ENCODE measurements at places on chromosomes 7 and 10.
A peak's percentile ranks its signal among the peaks of the same experiment; 100 is the strongest.

DNA sequence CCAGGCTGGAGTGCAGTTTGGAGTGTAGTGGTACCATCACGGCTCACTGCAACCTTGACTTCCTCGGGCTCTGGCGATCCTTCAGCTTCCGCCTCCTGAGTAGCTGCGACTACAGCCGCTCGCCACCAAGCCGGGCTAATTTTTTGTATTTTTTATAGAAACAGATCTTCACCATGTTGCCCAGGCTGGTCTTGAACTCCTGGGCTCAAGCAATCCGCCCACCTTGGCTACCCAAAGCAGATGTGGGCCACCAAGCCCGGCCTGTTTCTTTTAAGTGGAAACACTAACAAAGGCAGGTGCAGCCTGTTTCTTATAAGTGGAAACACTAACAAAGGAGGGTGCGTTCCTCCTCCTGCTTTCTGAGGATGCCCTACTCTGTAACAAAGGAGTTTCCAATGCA, 18.2 kb downstream of the PRF1 start:
- no peak for DNase-seq

GRCh38 chr7:8042796-8043535, 74.4 kb downstream of the GLCCI1 start:
- no peak for DNase-seq

- no peak for DNase-seq
Measured at GRCh38 chr7:120070201-120070600, 202.8 kb upstream of the KCND2 start.

GRCh38 chr10:131310142-131310541, 1.4 kb downstream of the TCERG1L start:
- DNase-seq: no peak

DNA sequence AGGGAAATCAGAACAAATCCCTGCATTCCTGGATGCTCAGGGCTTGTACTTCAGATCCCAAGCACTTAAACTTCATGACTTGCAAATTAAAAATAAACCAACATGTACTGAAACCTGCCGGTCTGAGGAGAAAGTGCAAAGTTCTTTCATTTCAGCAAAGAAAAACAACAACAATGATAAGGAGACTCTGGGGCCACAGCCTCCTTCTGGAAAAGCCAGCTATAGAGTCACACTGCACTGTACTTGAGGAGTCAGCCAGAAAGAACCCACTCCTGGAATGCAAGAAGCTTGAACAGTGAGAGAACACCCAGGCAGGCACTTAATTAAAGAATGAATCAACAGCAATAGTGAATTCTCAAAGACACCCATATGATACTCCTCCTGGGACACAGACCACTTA, 49.7 kb upstream of the TM9SF3 start:
- no peak for DNase-seq

- DNase-seq: no peak
Measured at GRCh38 chr10:30398788-30399187, 35.2 kb upstream of the MAP3K8 start.

GRCh38 chr7:150787321-150788281, 12.6 kb downstream of the TMEM176B start:
- DNase-seq: no peak

DNA sequence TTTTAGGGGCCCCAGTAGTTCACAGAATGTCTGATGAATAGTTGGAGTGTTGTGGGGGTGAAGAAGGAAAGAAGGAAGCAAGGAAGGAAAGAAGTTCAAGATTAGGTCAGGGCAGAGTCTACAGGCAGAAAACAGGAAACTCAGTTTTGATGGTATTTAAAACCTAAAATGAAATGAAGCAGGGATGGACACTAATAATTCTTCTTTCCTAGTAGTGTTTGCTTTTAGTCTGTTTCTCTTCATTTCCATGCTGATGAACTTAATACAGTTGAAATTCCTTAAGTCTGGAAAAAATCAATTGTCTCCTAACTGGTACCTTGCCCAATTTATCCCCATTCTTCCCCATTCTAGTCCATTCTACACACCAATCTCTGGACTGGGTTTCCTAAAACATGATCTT, 59.0 kb upstream of the GSAP start:
- DNase-seq: no peak

DNA sequence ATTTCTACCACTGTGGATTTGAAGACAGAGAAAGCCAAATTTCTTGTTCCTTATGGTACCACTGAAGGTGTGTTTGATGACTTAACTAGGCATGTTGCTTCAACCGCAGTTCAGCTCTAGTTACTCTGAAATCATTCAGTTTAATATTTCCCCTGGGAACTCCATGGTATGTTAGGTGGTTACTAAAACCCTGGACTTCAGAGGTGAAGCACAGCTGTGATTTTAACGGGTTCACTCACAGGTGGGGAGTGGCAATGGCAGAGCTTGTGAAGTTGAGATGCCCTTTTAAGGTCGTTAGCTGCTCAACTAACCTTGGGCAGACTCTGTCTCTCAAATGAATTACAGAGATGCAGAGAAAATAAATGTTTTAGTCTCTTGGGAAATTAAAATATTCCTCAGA, 163.6 kb upstream of the PHYHIPL start:
- DNase-seq: no peak

DNA sequence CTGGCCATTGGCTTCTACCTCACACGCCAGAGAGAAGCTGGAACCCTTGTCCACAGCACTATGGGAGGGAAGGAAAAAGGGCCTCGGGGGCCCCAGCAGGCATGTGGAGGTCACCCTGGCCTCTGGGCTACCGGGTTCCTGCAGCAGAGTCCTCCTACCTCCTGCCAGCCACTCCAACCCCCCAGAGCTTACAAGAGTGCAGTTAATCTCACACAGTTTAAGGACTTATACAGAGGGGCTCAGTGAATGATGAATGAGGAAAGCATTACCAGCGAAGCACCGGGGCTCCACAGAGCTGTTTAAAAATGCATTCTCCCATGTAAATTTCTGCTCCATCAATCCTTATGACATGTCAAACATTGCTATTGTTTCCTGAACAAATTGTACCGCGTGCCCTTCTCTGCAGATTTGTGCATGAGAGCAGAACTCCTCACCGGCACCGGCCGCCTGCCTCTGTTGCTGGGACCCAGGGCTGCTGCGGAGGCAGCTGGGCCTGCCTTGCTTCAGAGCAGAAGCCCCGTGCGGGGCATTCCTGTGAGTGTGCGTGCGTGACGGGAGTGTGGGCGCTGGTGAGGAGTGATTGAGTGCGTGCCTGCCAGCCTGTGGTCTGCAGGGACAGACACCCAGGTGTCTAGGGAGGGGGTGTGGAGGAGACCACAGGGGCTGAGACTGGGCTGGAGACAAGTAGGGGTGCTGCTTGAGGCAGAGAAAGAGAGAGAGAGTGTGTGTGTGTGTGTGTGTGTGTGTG, 52.8 kb downstream of the C10orf105 start:
- DNase-seq: no peak

DNA sequence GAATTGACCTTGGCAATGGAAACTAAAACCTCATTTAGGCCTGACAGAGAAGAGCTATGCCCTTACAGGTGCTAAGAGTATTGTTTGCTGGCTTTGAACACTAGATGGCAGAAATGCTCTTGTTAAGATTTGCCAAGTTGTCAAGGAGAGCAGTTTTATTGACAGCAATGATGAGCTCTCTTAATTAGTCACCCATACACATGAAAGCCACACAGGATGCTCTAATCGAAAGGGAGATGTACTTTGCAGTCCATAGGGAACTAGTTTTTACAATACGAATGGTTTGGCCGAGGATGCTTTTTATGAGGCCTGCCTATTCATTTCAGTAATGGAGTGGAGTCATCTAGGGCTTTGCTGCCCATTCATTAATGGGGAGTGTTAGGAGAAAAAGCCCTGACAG, 45.4 kb upstream of the MBL2 start:
- no peak for DNase-seq

GRCh38 chr10:103836861-103837260, 18.5 kb downstream of the SH3PXD2A start:
- DNase-seq: no peak

DNA sequence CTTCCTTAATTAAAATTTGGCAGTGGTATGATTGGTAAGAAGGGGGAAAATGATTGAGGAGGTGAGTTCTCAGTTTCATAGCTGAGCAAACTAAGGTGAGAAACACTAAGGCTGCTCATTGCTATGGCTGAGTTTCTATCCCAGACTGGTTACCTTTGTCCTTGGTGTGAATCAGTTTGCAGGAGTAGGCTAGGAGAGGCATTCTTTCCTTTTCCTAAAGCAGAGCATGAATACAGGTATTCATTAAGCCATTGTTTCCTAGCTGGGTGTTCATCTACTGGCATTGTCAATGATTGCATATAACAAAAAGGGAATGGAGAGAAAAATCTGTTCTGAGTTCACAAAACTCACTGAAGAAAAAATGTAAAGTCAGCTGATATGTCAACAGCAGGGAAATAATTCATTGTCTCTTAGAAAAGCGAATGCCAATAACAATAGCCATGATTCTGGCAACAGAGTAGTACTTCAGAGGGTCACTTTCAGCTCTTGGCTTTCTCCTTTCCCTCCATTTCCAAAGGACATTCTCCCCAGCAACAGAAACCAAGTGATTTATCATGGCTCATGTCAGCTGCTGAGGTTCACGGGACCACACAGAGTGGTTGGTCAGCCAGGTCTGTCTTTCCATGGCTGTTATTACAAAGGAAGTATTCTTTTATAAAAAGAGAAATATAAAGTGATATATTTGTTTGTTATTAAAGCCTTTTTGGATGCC, 234.0 kb downstream of the BICC1 start:
- DNase-seq: no peak

- DNase-seq: no peak
Measured at GRCh38 chr7:121011401-121011800, 22.9 kb downstream of the CPED1 start.

- DNase-seq: no peak
Measured at GRCh38 chr7:30521532-30521931, 16.9 kb upstream of the GGCT start.

GRCh38 chr10:7046615-7047014, 364.2 kb downstream of the SFMBT2 start:
- DNase-seq: no peak

DNA sequence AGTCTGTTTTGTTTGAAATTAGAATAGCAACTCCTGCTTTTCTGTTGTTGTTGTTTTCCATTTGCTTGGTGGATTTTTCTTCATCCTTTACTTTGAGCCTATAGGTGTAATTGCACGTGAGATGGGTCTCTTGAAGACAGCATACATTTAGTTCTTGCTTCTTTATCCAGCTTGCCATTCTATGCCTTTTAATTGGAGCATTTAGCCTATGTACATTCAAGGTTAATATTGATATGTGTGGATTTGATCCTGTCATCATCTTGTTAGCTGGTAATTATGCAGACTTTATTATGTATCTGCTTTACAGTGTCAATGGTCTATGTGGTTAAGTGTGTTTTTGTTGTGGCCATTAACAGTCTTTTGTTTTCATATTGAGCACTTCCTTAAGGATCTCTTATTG, 708.9 kb upstream of the ANKRD30A start:
- no peak for DNase-seq

DNA sequence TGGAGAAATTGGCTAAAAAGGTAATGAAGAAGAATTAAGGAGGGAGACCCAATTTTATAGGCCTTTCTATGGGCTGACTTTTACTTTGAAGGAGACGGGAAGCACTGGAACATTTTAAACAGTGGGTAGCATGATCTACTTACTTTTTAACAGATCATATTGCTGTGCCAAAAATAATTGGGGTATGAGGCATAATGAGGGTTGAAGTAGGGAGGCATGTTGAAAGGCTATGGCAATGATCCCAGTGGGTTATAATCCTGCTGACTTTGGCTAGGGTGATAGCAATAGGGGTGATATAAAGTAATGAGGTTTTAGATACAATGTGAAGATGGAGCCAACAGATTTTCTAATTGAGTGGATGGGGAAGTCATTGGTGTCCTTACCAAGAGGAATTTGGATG, 73.2 kb downstream of the GPR37 start:
- no peak for DNase-seq

- DNase-seq: no peak
Measured at GRCh38 chr7:115346685-115347084, 424.8 kb downstream of the MDFIC start.

DNA sequence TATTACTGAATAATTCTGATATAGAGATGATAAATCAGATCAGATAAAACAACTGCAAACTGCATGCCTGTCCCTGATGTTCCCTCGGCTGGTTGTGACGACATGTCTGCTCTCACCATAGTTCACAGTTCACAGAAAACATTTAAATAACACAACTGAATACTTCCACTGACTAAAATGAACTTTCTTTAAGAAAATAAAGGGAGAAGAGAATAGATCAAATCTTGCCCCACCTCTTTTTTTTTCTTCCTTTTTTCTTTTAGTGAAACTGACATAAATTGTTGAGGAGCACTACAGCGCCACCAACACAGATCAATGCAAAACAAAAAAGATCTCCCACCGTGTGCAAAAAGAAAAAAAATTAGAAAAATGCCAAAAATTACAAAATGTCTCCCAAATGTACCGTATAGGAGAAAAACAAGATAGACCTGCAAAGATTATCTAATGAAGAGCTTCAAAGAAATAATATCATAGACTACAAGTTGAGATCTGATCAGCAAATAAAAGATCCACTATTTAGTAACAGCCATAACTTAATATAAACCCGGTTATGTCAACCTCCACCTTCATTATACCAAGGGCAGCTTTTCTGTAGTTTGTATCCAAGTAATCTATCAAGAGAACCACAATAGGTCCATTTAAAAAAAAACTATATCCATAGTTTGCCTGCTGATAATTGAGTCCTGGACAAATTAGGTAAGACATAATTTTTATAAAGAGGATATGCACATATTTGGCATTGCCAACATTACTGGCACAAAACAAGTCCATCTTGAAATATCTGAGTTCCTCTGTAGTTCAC, 30.7 kb upstream of the EPC1 start:
- peak; percentile 34 for DNase-seq

- no peak for DNase-seq
Measured at GRCh38 chr10:78572565-78572964, 496.2 kb upstream of the ZMIZ1 start.

All from activated CD4-positive, alpha-beta T cell treated with anti-CD3 and anti-CD28 coated beads, Interleukin-2, amount 50 U/mL, for 1 hour (primary cell).